Aorta (tissue), 5 donors: ENCODE measurements at places on chromosomes 11 and 22. TPM values are rescaled to one million over a fixed set of nuclear protein-coding genes. Genes with fewer than 3 reads are reported as not detected.

GRCh38 chr11:126965331-126965730 lies 35.2 kb downstream of the KIRREL3 start:
- H3K36me3 ChIP-seq = no peaks in the 10 kb centered on the region
- DNase-seq = no peak
- H3K27ac ChIP-seq = no peak overlapping the region
- H3K27me3 ChIP-seq = no peaks in the 10 kb centered on the region
- H3K4me3 ChIP-seq = no peak overlapping the region

- H3K27me3 ChIP-seq = no peaks in the 10 kb centered on the region
- peaks cover 6% of the 10 kb centered on the region for H3K36me3 ChIP-seq
- no peak overlapping the region for H3K4me3 ChIP-seq
Observed at GRCh38 chr11:69008737-69009440, 4.2 kb downstream of the MRGPRF start.

GRCh38 chr11:122729139-122729538 lies 73.6 kb downstream of the UBASH3B start:
- H3K4me1 ChIP-seq = peaks cover 2% of the 10 kb centered on the region
- no peak overlapping the region for H3K27ac ChIP-seq
- no peaks in the 10 kb centered on the region for H3K36me3 ChIP-seq
- H3K4me3 ChIP-seq = no peak overlapping the region
- H3K27me3 ChIP-seq = no peaks in the 10 kb centered on the region

DNA sequence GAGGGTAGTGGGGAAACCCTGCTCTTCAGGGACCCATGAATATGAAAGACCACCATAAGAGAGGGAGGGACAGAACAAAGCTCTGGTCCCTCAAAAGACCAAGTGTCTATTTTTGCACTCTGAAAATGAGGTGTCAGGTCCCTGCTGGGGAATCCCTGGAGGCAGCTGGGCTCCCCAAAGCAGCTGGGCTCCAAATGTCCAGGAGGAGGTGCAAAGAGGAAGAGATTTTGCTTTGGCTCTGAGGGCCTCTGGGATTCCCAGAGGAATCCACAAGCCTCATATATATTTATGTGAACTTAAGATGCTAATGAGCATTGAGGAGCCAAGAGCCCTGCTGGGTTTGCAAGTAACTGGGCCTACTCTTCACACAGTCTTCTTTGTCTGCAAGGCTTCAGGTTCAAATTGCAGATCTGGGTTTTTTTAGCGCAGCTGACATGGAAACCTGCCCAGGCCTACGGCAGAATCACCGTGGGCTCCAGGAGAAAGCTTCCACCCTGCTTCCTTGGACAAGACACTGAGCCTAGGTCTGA lies 26.0 kb downstream of the CLMP start:
- no peak overlapping the region for H3K4me3 ChIP-seq
- H3K36me3 ChIP-seq = no peaks in the 10 kb centered on the region
- H3K27ac ChIP-seq = no peak overlapping the region
- no peaks in the 10 kb centered on the region for H3K27me3 ChIP-seq
- H3K4me1 ChIP-seq = no peaks in the 10 kb centered on the region

DNA sequence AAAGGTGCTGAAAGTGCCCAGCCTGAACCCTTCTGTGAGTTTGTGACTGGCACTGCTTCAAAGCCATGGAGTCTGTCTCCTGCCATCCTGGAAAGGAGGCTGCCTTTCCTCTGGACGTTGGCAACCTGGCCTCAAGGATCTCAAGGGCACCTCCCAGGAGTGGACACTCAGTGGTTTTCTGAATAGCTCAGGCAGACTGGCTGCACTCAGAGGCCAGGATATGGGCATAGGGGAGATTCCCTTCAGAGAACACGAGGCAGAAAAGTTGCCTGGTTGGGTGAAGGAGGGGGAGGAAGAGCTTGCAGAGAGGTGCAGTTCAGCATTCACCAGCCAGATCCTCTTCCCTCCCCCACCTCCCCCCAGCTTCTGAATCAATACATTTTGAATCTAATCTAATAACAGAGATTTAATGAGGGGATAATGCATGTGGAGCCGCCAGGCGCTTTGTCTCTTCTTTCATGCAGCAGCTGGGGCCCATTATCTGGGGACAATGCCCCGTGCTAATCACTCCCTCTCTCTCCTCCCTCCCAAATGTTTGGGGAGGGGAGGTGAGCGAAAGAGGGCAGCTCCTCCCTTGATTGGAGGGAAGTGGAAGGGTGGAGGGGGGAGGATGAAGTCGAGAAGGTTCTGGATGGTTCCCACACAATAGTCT lies 17.7 kb downstream of the HTR3A start:
- H3K4me3 ChIP-seq = no peak overlapping the region
- H3K27ac ChIP-seq = no peak overlapping the region
- H3K36me3 ChIP-seq = no peaks in the 10 kb centered on the region

DNA sequence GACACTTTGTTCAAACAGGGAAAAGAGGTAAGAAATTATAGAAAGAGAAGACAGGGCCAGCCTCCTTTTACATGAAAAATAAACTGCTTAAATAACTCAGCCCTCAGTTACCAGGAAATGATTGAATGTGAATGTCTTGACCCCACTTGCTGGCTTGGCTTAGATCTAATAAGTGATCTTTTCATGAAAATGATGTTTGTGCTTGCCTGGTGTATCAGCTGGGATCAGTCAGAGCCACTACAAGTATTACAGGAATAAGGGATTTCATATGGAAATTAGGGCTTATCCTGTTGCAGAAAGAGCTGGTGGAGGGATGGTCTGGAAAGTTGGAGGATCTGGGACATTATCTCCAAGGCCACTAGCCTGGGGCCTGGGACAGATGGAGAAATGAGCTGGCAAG lies 51.8 kb downstream of the COMMD9 start:
- H3K27me3 ChIP-seq = no peaks in the 10 kb centered on the region
- no peak for DNase-seq
- no peaks in the 10 kb centered on the region for H3K4me1 ChIP-seq
- no peaks in the 10 kb centered on the region for H3K36me3 ChIP-seq

DNA sequence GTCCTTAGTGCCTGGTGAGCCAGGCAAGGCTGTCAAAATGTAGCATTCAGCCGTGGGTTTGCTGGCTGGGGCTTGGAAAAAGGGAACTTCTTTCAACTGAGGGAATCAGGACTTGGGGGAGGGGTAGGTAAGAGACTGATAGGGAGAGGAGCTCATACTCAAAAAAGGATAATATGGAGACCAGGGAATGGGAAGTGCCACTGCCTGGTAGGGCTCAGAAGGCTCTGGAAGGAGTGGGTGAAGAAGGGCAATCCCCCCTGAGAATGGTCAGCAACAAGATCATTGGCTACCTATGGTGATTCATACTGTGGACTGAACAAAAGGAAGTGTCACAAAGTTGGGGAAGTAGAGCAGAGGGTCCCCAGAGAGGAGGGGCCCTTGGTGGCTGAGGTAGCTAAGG lies 1.9 kb downstream of the CNGA4 start:
- DNase-seq = no peak
- H3K4me1 ChIP-seq = no peaks in the 10 kb centered on the region
- no peak overlapping the region for H3K27ac ChIP-seq
- H3K4me3 ChIP-seq = no peak overlapping the region
- no peaks in the 10 kb centered on the region for H3K36me3 ChIP-seq

GRCh38 chr11:13205486-13205885 lies 72.1 kb upstream of the BMAL1 start:
- no peak overlapping the region for H3K27ac ChIP-seq
- no peak overlapping the region for H3K4me3 ChIP-seq
- no peaks in the 10 kb centered on the region for H3K36me3 ChIP-seq
- H3K4me1 ChIP-seq = no peaks in the 10 kb centered on the region

DNA sequence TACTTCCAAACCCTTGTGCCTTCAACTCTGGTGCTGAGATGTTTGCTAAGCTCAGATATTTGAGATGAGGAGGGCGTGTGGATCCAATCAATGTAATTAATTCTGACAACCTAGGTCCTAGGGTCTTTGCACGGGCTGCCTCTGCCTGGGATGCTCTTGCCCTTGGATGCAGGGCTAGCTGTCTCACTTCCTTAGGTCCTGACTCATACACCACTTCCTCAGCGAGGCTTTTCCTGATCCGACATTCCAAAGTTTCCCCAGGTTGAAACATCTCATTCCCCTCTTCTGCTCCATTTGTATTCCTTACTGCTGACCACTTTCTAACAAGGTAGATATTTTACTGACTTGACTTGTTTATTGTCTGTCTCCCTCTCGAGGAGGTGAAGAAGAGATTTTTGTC lies 43.0 kb upstream of the NTM start:
- no peak overlapping the region for H3K27ac ChIP-seq
- no peaks in the 10 kb centered on the region for H3K36me3 ChIP-seq
- no peaks in the 10 kb centered on the region for H3K27me3 ChIP-seq
- no peak overlapping the region for H3K4me3 ChIP-seq

DNA sequence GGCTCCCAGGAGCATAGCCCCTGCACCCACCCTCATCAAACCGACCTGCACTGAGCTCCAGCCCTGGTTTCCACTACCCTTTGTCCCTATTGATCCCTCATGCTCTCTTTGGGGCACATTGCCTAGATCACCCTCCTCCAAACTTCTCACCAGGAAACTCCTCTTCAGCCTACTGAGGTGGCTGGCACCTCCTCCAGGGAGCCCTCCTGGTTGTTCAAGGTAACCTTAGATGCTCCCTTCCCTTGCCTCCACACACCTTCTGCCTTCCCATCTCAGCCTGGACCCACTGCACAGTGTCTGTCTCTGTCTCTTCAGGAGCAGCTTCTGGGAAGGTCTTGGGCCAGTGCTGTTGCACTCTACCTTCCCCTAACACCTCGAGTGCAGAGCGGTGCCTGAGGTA lies 15.8 kb upstream of the WNT7B start:
- H3K27me3 ChIP-seq = no peaks in the 10 kb centered on the region
- no peak for DNase-seq
- no peaks in the 10 kb centered on the region for H3K4me1 ChIP-seq
- no peak overlapping the region for H3K4me3 ChIP-seq
- no peaks in the 10 kb centered on the region for H3K36me3 ChIP-seq
- no peak overlapping the region for H3K27ac ChIP-seq

GRCh38 chr11:108863528-108863927 lies 198.7 kb downstream of the DDX10 start:
- H3K4me1 ChIP-seq = no peaks in the 10 kb centered on the region
- no peak for DNase-seq
- H3K4me3 ChIP-seq = no peak overlapping the region
- no peaks in the 10 kb centered on the region for H3K27me3 ChIP-seq
- H3K36me3 ChIP-seq = no peaks in the 10 kb centered on the region

GRCh38 chr11:134469627-134470026 lies 57.6 kb upstream of the B3GAT1 start:
- H3K27ac ChIP-seq = no peak overlapping the region
- DNase-seq = no peak
- no peaks in the 10 kb centered on the region for H3K27me3 ChIP-seq
- H3K4me1 ChIP-seq = no peaks in the 10 kb centered on the region
- H3K4me3 ChIP-seq = no peak overlapping the region

DNA sequence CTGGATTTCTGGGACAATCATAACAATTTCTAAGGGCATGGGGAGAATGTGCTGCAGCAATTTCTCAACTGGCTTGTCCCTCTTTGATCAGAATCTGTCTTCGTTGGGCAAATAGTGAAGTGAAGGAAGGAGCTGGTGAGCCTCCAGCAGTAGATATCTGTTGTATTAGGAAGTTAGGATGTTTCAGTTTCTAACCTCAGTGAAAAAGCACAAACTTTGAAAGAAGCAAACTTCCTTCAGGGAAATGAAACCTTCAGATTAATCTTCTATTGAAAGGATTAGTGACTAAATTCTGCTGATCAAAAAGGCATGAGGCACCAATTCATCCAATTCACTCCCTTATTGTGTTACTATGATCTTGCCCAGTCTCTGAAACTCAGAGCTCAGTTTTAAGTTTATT lies 24.3 kb downstream of the LMO2 start:
- H3K4me1 ChIP-seq = no peaks in the 10 kb centered on the region
- no peak overlapping the region for H3K27ac ChIP-seq
- no peaks in the 10 kb centered on the region for H3K36me3 ChIP-seq
- H3K27me3 ChIP-seq = no peaks in the 10 kb centered on the region

Gene CSNK1E
- 144 TPM for total RNA-seq

Gene RAB36
- total RNA-seq = 3.2 TPM

Gene ARHGAP8
- total RNA-seq = 1.4 TPM

Gene FADS1
- total RNA-seq = 50.4 TPM

Gene MB
- not detected for total RNA-seq

Gene EPS8L2
- 41.0 TPM for total RNA-seq

Gene LAMTOR1
- 61.1 TPM for total RNA-seq
